Activated gamma-delta T cell treated with Interleukin-2 at 50 U/mL for 16 hours (primary cell): ENCODE measurements at places on chromosomes 1 and 21.

- DNase-seq, result no peak
Measured at GRCh38 chr21:32328595-32328994, 29.9 kb downstream of the MRAP start.

DNA sequence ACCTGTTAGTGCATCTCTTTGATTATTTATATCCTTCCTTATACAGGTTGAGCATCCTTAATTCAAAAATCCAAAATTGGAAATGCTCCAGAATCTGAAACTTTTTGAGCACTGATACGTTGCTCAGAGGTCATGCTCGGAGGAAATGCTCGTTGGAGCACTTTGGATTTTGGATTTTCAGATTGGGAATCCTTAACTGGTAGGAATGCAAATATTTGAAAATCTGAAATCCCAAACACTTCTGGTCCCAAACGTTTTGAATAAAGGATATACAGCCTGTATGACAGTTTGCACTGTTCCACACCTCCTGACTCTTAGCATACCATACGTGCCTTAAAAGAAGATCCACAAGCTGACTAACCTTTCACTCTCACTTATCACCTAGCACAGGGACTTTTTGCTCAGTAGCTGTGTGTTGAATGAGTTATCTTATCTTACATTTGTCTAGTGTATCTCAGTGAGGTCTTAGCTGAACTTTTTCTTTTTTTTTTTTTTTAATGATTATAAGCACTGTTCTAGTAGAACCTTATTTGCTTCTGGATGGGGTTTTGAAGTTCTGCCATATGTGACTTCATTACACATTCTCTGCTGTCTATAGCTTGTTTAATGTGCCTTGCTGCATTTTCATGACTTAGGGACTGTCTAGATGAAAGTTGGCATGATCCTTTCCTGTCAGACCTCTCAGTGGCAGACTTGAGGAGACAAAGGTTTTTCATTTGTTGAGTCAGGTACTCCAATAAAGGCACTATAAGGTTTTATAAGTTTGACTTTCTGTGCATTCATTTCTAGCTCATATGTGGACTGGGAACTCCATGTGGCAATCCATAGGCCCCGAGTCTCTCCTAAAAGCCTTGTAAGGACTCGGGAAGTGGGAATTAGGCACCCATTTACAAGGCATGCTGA, 21.6 kb downstream of the PTGFRN start:
- no peak for DNase-seq

DNA sequence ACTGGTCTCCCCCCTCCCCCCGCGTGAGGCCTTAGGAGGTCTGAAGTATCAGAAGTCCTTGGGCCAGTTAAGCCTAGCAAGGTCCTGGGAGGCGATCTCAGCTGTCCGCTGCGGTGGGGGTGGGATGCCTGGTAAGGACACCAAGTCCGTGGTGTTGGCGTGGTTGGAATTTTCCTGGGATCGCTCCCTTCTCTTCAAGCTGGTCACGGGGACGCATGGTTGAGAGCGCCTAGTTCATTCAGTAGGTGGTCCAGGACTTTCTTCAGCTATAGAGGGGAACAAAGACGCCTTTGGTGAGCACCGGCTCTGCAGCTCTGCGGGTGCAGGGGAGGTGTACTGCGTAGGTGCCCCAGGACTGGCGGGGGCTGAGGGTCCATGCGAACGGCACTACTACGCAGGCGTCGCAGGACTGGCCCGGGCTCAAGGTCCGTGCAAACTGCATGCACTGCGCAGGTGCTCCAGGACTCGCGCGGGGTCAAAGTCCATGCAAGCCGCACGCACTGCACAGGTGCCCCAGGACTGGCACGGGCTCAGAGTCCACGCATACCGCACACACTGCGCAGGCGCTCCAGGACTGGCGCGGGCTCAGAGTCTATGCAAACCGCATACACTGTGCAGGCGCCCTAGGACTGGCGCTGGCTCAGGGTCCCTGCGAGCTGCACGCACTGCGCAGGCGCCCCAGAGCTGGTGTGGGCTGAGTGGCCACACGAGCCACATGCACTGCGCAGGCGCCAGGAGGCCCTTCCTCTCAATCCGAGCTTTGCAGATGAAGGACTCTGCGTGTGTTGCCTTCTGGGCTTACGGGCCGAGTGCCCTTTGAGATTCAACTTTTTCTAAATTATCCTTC, 36.6 kb upstream of the HMGN1 start:
- peak; percentile 49 for DNase-seq

DNA sequence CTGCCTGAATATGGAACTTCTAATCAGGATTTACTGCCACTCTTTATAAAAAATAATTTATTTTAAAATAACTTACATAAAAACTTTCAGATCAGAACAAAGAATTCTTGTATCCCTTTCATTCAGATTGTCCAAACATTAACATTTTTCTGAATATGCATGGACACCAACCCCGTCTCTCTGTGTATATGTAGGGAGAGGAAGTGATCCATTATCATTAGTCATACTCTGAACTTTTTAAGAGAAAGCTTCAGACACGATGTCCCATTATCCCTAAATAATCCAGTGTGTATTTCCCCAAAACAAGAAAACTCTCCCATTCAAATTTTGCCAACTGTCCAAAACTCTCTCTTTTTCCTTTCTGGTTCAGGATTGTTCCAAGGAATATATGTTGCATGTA, 122.3 kb upstream of the CXADR start:
- no peak for DNase-seq

DNA sequence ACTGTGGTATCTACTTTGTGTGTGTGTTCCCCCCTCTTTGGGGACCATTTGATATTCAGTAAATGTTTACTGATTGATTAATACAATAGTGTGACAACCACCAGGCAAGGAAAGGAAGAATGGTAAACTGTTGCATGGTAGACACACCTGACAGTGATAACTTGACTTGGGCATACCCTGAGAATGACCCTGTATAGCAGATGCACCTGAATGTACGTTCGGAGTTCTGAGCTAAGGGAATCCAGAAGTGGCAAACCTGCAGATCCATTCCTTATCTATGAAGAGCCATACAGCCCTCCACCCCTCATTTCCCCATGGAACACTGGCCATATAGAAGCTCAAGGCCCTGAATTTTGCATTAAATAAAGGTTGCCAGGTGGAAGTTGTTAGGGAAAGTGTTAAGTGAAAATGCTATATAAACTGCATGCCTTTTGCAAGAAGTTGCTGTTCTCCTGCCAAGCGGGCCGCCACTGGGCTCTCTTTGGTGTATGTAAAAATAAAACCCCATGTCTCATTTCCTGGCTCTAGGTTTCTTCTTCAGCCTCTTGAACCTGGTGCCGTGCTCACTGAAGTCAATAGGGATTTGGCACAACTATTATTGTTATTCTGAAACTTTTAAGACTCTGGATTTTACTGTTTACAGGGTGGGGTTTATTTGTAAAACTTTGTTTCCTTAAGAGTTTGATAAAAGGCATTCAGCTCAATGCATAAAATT, 32.6 kb upstream of the DENND1B start:
- DNase-seq, result no peak

- DNase-seq, result no peak
Measured at GRCh38 chr1:199857108-199857507, 170.4 kb upstream of the NR5A2 start.

DNA sequence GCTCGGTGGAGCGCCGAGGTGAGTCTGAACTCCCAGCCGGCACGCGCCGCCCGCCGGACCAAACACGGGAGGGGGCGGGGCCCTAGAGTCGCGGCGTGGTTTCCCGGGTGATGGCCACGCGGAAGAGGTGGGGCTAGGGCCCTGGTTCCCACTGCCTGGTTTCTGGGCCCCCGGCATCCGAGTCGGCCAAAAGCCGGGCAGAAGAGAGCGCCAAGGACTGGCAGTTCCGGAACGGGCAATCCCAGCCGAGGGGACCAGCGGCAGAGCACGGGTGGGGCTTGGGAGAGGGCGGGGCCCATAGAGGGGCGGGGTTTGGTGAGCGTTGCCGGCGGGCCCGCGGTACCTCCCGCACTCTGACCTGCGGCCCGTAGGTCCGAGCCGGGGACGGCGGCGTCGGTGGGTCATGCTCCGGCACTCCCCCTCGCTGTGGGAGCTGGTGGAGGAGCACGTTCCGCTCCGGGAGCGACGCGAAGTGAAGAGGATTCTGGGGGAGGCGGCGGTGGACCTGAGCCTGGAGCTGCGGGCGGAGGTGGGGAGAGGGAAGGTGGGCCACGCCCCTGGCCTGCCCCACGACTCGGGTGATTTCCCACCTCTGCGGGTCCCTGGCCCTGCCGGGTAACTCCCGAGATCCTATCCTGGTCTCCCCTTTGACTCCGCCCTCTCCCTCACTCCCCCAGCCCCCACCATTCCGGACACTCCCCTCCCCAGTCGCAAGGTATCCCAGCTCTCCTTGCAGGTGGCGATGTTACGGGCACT, at the start of gene CCDC24:
TSS of gene CCDC24 (plus strand) at position 124 of the 756 bp plus-strand sequence. CDS start at position 404, 280 bp downstream.
- DNase-seq, result peak; percentile 74

DNA sequence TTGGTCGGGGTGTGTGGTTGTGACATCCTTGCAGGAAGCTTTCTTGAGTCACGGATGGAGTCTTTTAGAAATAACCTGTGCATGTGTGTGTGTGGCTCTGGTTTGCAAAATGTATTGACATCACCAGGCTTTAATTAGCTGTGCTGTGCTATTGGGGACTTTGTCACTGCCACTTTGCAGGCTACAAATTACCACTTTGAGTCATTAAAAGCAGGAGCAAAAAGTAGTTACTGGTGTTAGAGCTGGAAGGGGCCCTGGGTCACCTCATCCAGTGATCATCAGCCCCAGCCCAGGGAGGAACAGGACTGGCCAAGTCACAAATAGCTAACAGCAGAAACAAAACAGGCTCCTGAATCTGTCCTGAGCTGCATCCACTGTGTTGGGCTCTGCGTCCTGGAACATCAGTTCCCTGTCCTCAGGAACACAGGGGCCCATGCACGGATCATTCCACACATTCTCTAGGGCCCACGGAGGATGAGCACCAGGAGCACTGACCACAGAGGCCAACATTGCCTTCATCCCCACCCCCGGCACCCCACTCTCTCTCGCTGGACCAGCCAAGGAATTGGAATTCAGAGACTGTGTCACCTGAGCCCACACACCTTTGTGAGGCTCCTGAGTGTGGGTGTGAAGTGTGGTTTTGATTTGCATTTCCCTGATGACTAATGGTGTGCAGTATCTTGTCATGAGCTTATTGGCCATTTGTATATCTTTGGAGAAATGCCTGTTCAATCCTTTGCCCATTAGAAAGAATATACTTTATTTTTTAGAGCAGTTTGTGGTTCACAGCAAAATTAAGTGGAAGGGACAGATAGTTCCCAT, 280.1 kb upstream of the C1orf174 start:
- DNase-seq, result no peak

DNA sequence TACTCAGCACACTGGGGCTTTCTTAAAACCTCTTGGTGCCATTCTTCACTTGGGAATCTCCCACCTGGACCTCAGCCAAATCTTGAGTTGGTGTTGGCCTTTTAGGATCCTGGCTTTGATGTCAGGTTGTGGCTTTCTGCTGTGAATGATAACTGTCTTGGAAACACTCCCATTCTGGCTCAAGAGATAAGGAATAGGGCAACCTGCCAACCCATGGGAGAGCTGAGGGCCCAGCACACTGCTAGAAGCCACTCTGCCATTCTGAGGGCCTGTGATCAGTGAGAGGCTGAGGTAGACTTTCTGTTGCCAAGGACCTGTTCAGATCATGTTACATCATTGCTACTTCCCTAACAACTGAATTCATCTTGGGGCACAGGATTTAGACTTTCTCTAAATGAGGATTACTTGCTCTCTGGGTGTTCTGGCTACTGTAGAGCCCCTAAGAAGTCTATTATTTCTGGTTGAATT, 45.8 kb downstream of the TTC39A start:
- no peak for DNase-seq

DNA sequence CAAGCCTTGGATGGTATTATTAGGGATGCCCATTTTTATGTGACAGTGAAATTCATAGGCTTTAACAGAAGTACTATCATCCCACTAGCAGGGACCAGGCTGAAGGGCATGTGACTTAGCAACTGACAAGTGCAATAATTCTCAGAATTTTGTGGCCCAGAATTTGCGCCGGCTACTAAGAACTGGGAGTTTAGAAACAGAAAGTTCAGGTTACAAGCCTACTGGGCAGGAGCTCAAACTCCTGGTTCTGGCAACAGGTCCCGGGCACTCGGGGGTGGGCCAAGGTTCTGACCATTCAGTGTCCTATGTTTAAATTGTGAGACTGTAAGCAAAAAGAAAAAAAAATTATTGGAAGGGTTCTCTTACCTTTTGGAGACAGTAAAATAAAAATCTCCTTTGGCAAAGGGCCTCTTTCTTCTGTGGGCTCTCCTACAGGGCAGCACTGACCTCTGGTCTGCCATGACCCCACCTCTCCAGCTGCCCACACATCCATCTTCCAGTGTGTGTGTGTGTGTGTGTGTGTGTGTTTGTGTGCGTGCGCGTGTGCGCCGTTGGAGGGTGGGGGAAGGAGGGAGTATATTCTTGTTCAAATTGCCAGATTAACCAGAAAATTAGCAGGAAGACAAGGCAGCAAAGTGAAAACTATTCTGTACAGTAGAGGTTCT, 26.1 kb downstream of the IRF2BP2 start:
- DNase-seq, result no peak

DNA sequence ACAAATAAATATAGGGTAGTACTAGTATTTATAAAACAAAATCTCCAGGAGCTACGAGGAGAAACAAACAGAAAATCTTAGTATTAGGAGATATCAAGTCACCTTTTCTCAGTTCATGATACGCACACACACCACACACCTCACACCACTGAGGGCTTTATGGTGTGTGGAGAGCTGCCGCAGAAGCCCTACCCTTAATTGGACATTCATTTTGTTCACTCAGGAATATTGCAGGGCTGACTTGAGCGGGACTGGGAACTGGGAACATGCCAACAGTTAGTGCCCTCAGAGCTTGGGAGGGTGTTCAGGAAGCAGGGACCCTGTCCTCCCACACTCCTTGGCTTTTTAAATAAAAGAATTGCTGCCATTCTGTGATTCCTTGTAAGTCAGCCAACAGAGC, 386.8 kb downstream of the RYR2 start:
- DNase-seq, result no peak

DNA sequence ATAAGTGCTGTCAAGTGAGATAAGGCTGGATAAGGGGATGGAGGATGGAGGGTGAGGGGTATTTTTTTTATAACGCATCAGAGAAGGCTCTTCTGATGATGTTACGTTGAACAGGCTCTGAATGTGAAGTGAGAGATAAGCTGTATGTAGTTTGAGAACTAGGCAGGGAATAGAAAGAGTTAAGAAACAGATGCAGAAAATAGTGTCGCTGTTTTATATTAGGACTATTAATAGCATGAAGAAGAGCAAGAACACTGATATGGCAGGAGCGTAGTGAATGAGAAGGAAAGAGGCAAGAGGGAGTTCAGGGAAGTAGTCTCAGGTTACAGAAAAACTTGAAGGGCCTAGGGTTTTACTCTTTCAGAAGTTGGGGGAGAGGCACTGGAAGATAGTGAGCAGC, 59.8 kb downstream of the GPR88 start:
- no peak for DNase-seq

GRCh38 chr1:73604739-73605138, 593.2 kb downstream of the LRRIQ3 start:
- DNase-seq, result no peak

DNA sequence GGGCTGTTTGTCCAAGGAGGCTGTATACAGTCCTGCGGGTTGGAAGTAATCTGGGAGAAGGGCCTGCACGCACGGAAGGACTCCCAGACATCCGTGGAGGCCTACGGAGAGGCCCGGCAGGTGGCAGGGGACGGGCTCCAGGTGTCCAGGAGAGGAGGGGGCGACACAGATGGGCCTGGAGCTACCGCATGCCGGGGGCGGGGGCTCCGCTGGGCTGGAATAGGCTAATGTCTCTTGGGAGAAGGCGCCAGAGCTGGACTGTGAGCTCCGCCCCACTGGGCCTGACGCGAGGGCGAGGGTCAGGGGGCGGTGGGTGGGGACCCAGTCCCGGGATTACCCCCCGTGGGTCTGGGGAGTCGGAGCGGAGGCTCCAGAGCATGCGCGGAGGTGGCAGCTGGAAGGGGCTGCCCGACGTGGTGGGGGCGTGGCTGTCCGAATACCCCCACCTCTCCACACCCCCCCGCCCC, 659 bp downstream of the AGO1 start:
- peak; percentile 20 for DNase-seq
